Esophagus (tissue), 2 donors: ENCODE measurements at places on chromosomes 16 and 17. TPM values are rescaled to one million over a fixed set of nuclear protein-coding genes. Genes with fewer than 3 reads are reported as not detected.

THAP11 gene
- 6.8 TPM for polyA plus RNA-seq

HOXB7 gene
- 0.27 TPM for polyA plus RNA-seq

DNAJA3 gene
- polyA plus RNA-seq = 20.5 TPM

E2F4 gene
- 49.1 TPM for polyA plus RNA-seq

RNF227 gene
- 4.3 TPM for polyA plus RNA-seq
